PC-3 (cell line): ENCODE measurements at places on chromosomes 6 and 20. TPM values are rescaled to one million over a fixed set of nuclear protein-coding genes. Genes with fewer than 3 reads are reported as not detected.

DNA sequence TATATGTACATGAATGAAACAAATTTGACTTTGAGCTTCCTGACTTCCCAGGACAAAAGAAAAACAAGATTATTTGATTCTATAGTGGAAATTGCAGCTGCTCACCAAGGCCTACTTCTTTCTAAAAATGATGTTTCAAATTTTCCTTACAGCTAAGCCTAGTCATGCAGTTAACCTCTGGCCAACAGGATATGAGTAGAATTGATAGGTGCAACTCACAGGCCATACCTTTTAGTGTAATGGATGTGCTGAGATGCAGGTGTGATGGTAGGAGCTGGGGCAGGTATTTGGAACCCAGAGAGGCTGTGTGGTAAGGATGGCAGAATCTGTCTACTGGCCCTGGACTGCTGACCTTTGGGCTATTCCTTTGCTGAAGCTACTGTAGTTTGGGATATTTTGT lies 230.9 kb upstream of the PREP start:
- no peak for DNase-seq

DNA sequence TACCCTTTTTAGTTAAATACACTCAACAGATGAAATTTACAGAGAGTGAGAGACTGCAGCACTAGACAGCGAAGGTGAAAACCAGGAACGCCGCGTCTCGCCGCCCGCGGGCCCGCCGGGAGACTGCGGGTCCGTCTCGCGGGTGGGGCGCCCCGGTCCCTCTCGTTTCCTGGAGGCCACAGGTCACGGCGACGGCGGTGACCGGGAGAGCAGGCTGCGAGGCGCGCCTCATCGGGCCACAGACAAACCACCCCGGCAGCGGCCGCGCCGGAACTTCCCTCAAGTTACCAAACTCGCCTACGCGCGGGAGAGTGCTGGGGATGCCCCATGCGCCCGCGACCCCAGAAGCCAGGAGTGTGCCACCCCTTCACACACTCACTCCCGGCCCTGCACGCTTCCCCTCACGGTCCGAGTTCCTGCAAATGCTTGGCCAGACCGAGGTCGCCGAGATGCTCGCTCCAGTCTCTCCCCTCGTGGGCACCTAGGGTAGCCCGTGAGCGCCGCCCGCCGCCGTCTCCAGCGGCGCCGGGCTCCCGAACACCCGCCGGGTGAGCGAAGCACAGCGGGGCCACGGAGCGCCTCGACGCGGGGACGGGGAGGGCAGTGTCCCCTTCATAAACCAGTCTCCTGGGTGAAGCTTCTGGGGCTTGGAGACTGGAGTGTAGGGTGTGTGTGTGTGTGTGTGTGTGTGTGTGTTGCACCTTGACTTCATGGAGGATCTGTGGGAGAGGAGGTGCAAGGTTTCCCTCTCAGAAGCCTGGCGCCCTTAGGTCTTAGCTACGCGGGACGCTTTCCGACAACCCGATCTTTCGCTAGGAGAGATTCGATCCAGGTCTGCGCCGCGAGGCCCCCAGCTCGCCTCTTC lies 1.4 kb downstream of the BACH2 start:
- peak; percentile 26 for DNase-seq

DNA sequence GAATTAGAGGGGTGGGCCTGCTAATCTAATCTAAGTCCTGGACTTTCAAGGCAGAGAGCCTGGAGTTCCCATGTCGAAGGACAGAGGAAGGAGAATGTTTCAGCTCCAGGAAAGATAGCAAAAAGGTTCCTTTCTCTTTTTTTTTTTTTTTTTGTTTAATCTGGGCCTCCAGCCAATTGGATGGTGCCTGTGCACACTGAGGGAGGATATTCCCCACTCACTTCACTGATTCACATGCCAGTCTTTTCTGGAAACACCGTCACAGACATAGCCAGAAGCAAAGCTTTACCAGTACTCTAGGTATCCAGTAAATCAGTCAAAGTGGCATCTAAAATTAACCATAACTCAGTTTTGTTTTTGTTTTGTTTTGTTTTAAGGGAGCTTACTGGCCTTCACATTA lies 721.1 kb downstream of the TENT5A start:
- no peak for DNase-seq

- DNase-seq = peak; percentile 30
Observed at GRCh38 chr6:64090352-64090751, 454.8 kb downstream of the PHF3 start.

DNA sequence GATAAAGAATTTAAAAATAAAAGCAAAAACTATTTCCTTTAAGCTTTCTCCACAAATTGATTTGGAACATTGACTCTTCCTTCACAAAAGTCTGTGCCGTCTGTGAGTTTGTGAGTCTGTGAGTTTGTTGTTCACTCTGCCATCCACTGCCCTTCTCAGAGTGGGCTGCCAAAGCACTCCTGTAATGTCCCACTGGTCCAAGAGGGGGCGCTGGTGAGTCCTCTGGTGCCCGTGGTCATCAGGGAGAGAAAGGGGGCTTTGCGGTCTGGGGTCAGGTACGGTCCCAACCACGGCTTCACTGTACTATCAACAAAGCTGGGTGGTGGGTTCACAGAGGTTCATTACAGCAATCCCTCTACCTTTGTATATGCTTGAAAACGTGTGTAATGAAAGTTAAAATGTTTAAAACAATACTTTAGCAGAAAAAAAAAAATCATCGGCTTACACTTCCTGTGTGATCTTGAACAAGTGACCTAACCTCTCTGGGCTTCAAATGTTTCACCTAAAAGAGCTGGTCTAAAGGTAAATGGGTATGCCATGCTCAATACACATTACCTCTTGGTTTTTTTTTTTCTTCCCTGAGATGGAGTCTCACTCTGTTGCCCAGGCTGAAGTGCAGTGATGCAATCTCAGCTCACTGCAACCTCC lies 5.6 kb upstream of the ANKRD60 start:
- DNase-seq = peak; percentile 60

GRCh38 chr6:92329208-92329847 lies 1090.0 kb downstream of the EPHA7 start:
- DNase-seq = no peak

DNA sequence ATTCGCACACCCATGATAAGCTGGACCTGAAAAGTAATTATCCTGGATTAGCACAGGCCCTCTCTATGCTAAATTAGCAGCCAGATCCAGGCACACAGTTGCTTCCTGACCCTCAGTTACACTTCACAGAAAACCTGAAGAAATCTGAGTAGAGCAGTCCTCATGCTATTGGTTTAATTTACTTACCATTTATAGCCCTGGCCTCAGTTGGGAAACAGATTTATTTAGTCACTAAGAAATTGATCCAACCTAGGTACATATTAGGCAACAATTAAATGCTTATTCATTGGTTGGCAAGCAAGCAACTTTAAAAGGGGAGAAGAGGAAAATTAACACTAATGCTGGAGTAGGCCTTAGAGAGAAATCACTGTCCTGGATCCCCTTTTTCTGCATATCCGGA lies 15.6 kb upstream of the EYA4 start:
- DNase-seq = no peak

DNA sequence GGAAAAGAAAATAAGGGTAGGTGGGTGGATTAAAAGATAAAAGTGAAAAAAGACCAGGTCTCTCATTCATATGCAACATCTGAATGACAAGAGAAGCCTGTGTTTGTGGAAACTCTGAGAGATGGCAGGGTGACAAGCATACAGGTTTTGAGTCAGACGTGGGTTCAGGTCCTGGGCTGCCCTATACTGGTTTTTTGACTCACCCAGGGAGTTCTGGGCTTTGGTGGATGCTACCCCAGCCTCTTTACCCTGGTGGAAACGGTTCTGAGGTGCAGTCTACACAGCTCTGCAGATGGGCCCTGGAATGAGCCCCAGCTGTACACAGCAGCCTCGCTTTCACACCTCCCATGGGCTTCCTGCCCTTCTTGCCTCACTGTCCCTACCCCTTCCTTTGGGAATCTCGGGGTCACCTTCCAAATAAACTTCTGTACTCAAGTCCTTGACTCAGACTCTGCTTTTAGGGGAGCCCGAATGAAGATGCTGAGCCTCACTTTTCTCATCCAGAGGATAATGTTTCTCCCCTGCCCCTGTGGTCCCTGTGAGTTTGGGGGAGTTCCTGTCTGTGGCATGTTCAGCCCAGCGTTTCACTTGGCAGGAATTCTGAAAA lies 77.7 kb upstream of the CLDN20 start:
- peak; percentile 28 for DNase-seq

- DNase-seq = no peak
Observed at GRCh38 chr6:114157848-114158247, 185.0 kb downstream of the HS3ST5 start.

DNA sequence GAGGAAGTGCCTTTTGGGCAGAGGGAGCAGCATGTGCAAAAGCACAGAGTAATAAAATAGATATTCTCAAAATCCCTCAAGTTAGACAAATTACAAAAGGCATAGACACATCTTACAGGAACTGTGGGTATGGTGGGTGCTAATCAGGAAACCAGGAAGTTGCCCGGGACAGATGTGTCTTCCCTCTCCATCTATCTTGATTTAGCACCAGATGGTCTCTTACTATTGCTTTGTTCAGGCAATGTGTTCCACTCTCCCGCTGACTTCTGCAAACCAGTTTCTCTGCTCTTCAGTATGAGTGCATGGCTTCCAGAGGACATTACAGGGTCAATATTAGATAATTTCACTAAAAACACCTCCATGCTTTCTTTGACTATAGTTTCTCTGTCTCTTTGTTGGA lies 13.2 kb downstream of the CITED2 start:
- DNase-seq = no peak

DNA sequence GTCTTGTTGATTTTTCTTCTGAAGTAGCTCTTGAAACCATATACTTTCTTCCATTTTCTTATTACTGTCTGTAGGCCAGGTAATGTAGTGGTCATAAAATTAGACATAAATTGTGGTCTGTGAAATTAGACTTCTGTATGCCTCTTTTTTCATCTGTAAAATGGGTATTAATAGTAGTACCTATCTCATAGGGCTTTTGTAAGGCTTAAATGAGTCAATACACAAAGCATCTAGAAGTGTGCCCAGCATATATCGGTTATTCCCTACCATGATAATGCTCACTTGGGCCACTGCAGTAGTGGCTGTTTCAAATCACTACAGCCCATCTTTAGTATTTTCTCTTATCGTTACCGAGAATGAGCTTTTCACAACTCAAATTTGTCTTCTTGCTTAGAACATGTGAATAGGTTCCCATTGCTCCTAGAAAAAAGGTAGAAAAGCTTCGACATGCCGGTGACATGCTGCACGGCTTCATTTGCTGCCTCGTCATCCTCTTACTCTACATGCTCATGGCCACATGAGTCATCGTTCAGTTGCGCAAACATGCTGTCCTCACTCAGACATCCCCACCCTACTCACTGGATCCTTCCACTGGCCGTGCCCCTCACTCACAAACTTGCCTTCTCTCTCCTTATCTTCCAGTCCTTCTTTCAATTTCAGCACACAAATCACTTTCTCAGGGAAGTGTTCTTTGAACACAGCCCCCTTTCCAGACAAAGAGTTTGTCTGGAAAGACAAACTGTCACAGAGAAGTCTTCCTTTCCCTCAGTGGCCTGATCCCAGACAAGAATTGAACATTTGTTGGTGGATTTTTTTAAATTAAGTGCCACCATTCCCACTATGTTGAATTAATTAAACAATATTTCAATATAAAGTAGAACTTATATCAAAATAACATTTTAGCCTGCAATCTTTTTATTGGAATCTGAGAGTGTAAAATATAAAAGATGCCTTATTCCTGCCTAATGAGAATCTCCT lies 32.2 kb upstream of the ERVFRD-1 start:
- DNase-seq = peak; percentile 94

DNA sequence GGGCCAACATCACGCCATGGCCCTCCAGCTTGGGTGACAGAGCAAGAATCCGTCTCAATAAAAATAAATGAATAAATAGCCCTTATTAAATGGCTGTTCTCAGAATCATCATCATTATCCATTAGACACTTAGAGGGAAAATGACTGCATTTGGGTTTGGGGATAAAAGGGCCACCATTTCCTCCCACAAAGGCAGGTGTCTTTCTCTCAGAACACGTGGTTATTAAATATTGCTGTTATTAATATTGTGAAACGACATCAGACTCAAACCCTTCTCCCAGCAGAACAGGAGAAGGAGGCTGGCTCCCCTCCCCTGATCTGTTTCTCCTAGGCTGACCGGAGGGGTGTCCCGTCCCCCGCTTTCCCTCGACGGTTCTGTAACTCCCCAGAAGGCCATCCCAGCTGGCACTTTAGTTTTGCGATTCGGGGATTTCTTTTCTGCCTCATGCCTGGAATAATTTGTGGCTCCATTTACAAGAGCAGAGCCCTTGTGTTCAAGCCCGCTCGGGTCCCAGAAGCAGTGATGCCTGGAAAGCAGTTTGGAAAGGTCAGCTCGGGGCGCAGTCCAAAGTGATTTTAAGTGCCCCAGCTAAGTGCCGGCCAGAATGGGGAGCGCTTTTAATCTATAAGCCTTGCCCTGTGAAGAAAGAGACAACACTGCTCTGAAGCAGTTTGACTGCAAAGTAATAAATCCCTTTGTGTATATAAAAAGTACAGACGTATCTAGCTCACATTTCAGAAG lies 41.9 kb downstream of the EYA2 start:
- DNase-seq = no peak

DNA sequence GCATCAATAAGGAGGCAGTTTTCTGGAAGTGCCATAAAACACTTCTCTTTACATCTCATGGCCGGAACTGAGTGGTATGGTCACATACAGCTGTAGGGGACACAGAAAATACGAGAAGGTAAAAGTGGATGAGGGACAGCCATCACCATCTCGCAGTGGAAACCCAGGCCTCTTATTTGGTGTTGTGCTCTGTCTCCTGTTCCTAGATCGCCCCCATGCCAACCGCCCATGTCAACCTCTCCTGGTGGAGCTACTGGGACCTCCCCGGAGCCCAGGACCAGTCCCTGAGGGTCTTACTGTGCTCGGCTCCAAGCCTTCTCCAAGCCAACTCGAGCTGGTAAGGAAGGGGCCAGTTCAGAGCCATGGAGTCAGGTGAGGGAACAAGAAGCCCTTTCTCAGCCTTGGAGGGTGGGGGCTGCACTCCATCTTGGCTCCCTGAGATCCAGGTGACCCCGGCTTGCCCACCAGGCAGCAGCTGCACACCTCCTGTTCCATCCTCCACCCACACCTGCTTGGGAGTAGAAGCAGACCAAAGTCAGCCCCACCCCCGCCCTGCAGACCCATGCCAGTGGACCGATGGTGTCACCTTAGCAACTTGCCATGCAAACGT lies 149.0 kb upstream of the CST7 start:
- DNase-seq = no peak

Gene CD24
- total RNA-seq = 117 and 125 TPM in 2 replicates

Gene GSTA2
- total RNA-seq = not detected in 2 replicates

Gene RSPH9
- total RNA-seq = not detected in 2 replicates

Gene CSE1L
- 272 and 295 TPM in 2 replicates for total RNA-seq

Gene CDH26
- total RNA-seq = 1.2 and 1.4 TPM in 2 replicates
